Prostate gland (tissue), 2 donors: ENCODE measurements at places on chromosomes 6 and 20. TPM values are rescaled to one million over a fixed set of nuclear protein-coding genes. Genes with fewer than 3 reads are reported as not detected.

The SCRT2 gene
- total RNA-seq = not detected

The SLC22A3 gene
- 118 TPM for total RNA-seq

The WFDC5 gene
- total RNA-seq = 1.0 TPM

The AKAP12 gene
- 159 TPM for total RNA-seq

The BMP7 gene
- 16.8 TPM for total RNA-seq

The CRISP3 gene
- total RNA-seq = 0.28 TPM

DNA sequence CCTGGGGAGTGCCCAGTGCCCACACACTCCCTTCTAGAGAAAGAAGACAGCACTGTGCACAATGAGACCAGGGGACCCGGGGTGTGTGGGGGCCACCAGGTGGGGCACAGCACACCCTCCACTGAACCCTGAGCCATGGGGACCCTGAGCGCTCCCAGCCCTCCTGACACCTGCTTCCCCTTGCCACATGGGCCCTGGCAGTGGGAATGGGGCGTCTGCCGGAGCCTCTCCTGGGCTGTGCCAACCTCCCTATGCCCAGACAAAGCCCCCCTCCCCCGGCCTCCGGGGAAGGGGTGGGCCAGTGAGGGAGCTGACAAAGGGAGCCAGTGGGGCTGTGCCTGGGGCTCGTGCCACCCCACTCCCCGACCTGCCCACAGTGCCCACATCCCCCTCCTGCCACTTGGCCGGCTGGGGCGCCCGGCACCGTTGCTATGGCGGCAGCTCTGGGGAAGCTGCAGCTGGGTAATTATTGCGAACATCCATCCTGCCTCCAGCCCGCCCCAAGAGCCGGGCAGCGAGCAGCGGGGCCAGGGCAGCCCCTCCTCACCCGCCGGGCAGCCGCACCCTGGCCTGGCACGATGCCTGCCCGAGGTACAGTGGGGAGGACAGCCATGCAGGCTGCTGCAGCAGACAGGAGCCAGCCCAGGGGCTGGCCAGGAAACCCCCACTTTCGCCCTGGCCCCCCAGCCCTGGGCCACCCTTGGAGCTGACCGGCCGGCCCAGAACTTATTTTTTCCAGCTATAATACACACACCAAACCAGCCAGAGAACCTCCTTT, 41.9 kb upstream of the NOL4L start:
- H3K27me3 ChIP-seq = no peaks in the 10 kb centered on the region
- H3K36me3 ChIP-seq = no peaks in the 10 kb centered on the region
- H3K27ac ChIP-seq = no peak overlapping the region
- DNase-seq = no peak

- no peak overlapping the region for H3K4me3 ChIP-seq
- DNase-seq = no peak
- H3K36me3 ChIP-seq = no peaks in the 10 kb centered on the region
- H3K27ac ChIP-seq = no peak overlapping the region
- H3K27me3 ChIP-seq = no peaks in the 10 kb centered on the region
- H3K4me1 ChIP-seq = no peaks in the 10 kb centered on the region
These were observed 93.1 kb upstream of the HEY2 start for GRCh38 chr6:125656287-125656870.

- no peaks in the 10 kb centered on the region for H3K4me1 ChIP-seq
- DNase-seq = no peak
- H3K36me3 ChIP-seq = no peaks in the 10 kb centered on the region
These were observed 25.9 kb upstream of the ROS1 start for GRCh38 chr6:117451671-117452070.

- H3K36me3 ChIP-seq = no peaks in the 10 kb centered on the region
- no peaks in the 10 kb centered on the region for H3K27me3 ChIP-seq
- H3K4me1 ChIP-seq = no peaks in the 10 kb centered on the region
- H3K27ac ChIP-seq = peak overlapping the region; percentile 87
- H3K4me3 ChIP-seq = peak overlapping the region; percentile 73
These were observed 1.0 kb downstream of the MCM9 start for GRCh38 chr6:118933855-118934460.

- H3K27ac ChIP-seq = no peak overlapping the region
- no peaks in the 10 kb centered on the region for H3K27me3 ChIP-seq
- no peak for DNase-seq
- H3K36me3 ChIP-seq = no peaks in the 10 kb centered on the region
- no peak overlapping the region for H3K4me3 ChIP-seq
These were observed 189.4 kb upstream of the RREB1 start for GRCh38 chr6:6918216-6918983.

DNA sequence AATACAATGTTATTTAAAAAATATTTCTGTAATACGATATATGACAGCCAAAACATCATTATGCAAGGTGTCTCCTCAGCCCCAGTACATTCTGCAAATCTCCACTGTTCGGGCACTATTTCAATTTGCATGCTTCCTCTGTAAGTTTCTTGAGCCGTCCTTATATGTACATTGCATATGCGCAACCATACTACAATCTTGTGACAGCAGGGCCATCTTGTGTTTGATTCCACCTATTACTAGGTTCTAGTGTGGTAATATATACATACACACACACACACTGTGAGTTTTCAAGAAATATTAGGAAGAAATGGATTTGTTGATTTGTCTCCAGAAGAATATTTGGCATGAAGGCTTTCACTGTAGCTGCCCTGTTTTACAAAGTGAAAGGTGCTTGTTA, 9.8 kb downstream of the LYRM4 start:
- H3K4me1 ChIP-seq = no peaks in the 10 kb centered on the region
- H3K27me3 ChIP-seq = no peaks in the 10 kb centered on the region
- DNase-seq = no peak
- H3K4me3 ChIP-seq = no peak overlapping the region

DNA sequence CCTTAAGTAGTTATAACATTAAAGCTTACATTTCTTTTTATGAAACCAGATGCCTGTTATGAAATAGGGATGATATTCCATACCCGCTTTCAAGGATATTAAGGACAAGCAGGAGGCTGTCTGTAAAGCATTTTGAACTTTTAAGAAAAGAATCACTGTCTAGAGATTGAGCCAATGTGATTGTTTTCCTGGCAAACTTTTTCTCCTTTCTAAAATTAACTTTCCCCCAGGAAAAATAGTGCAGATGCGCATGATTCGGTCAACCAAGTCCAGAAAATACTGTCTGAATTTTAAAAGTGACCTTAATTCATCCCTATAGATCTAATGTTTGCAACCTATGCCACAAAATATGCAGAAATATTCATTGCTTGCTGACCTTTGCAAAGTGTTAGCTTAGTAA, 15.1 kb upstream of the DEK start:
- H3K4me3 ChIP-seq = no peak overlapping the region
- H3K4me1 ChIP-seq = no peaks in the 10 kb centered on the region
- no peak for DNase-seq
- H3K27me3 ChIP-seq = no peaks in the 10 kb centered on the region

DNA sequence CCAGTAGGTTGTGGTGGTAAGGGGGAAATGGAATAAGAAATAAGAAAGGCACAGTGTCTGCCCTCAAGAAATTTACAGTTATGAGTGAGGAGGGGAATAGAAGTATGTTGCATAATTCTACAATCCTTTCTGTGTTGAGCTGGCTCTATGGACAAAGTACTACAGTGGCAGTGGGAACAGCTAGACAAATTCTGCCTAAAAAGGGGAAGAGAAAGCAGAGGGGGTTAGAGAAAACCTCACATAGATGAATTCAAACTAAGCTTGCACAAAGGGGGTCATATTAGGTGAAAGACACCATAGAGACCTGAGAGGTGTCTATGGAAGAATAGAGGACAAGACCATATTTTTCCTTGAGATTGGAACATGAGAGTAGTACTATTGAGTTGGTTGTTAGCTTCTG, 146.9 kb upstream of the VGLL2 start:
- no peak for DNase-seq
- no peaks in the 10 kb centered on the region for H3K27me3 ChIP-seq
- H3K36me3 ChIP-seq = no peaks in the 10 kb centered on the region

GRCh38 chr6:38212579-38212978, 393.1 kb downstream of the ZFAND3 start:
- no peaks in the 10 kb centered on the region for H3K27me3 ChIP-seq
- no peaks in the 10 kb centered on the region for H3K4me1 ChIP-seq
- no peak for DNase-seq
- H3K36me3 ChIP-seq = no peaks in the 10 kb centered on the region
- no peak overlapping the region for H3K4me3 ChIP-seq

- H3K36me3 ChIP-seq = no peaks in the 10 kb centered on the region
- H3K27ac ChIP-seq = no peak within 1 kb of the TSS
- H3K27me3 ChIP-seq = peaks cover 16% of the 10 kb centered on the region
- peak within 1 kb of the TSS; percentile 8 for H3K4me3 ChIP-seq
- DNase-seq = no peak
- H3K4me1 ChIP-seq = no peaks in the 10 kb centered on the region
These were observed at the start of gene SYCP2L for GRCh38 chr6:10886691-10887502. Gene SYCP2L, plus strand, starts transcription at chr6:10887052. Its CDS starts 75 bp downstream, at chr6:10887127.

DNA sequence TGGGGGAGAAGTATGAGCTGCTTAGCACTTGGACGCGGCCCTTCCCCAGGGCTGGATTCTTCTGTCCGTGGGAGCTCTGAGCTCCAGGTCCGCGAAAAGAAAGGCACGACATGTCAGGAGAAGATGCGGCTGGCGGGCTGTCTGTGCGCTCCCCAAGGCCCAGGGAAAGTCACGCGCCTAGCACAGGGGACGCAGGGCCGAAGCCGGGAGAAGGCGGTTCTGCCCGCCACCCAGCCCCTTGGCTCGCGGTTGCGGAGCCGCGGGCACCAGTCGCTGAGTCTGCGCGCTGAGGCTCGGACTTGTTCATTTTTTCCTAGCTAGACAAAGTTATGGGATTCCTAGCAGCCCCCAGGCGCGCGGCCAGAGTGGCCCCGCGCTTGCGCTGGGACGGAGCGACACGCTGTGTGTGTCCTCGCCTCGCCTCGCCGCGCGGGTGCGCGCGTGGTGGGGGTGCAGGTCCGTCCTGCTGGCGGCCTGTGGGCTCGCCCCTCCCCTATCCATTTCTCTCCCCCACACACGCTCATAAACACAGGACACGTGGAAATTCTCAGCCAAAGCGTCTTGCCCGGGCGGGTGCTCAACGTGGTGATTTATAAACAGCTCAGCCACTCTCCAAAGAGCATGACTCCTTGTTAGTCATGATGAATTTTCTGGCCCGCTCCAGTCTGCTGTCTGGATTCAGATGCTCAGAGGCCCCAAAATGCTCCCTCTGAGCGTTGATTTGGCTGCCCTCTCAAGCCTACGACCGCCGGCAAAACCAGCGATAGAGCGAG, 1.9 kb upstream of the POU3F2 start:
- H3K4me3 ChIP-seq = no peak overlapping the region
- H3K4me1 ChIP-seq = peaks cover 9% of the 10 kb centered on the region
- no peak for DNase-seq
- H3K27ac ChIP-seq = no peak overlapping the region

DNA sequence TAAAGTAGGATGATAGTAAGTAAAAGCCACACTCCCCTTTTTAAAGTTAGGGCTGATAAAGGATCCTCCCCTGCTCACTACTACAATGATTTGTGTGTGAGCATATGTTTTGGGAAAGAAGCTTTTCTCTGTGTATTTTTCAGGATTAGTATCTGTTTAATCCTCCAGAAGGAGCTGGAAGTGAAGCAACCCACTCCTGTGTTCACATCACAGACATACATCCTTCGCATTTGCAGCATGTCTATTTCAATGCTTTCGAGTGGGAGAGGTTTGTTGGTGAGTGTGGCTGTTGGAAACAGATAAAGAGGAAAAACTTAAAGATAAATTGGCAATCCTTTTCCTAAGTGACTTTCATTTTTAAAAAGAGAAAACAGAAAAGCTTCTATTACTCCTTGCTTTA, 31.6 kb upstream of the RGS17 start:
- no peaks in the 10 kb centered on the region for H3K4me1 ChIP-seq
- no peaks in the 10 kb centered on the region for H3K36me3 ChIP-seq
- no peak overlapping the region for H3K4me3 ChIP-seq

- no peaks in the 10 kb centered on the region for H3K27me3 ChIP-seq
- H3K36me3 ChIP-seq = no peaks in the 10 kb centered on the region
- H3K27ac ChIP-seq = no peak overlapping the region
- no peak for DNase-seq
- H3K4me1 ChIP-seq = no peaks in the 10 kb centered on the region
- no peak overlapping the region for H3K4me3 ChIP-seq
These were observed 10.7 kb downstream of the PSMG4 start for GRCh38 chr6:3269281-3269975.

GRCh38 chr6:44662461-44663121, 275.1 kb downstream of the CDC5L start:
- peak overlapping the region; percentile 61 for H3K27ac ChIP-seq
- H3K36me3 ChIP-seq = no peaks in the 10 kb centered on the region

- no peak for DNase-seq
- H3K27me3 ChIP-seq = peaks cover 6% of the 10 kb centered on the region
- H3K4me1 ChIP-seq = no peaks in the 10 kb centered on the region
- no peaks in the 10 kb centered on the region for H3K36me3 ChIP-seq
These were observed 58.2 kb downstream of the LINC00237 start for GRCh38 chr20:21047981-21048380.

DNA sequence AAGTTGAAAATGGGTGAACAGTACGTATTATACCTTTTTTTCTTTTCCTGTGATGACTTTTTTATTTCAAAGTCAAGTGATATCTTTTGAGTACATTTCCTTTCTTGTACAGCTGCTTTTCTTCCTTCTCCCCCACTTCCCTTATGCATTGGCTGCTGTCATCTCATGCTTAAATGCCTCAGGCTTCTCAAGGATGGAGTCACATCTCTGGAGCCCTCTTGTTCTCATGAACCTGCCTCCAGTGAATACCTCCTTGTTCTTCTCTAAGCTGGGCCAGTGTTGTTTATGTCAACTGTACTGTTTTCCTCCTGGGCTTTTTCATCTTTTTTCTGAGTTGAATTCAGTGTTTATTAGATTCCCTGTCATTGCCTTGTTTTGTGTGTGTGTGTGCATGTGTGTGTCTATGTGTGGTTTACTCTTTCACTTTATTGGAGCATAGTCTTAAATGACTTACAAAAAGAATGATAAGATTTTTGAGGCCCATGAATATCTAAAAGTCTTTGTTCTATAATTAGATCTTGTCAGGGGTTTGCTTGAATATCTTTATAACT, 23.6 kb downstream of the STXBP5 start:
- no peaks in the 10 kb centered on the region for H3K4me1 ChIP-seq
- H3K27me3 ChIP-seq = no peaks in the 10 kb centered on the region
- DNase-seq = no peak
- H3K36me3 ChIP-seq = no peaks in the 10 kb centered on the region
- no peak overlapping the region for H3K27ac ChIP-seq
- H3K4me3 ChIP-seq = no peak overlapping the region

DNA sequence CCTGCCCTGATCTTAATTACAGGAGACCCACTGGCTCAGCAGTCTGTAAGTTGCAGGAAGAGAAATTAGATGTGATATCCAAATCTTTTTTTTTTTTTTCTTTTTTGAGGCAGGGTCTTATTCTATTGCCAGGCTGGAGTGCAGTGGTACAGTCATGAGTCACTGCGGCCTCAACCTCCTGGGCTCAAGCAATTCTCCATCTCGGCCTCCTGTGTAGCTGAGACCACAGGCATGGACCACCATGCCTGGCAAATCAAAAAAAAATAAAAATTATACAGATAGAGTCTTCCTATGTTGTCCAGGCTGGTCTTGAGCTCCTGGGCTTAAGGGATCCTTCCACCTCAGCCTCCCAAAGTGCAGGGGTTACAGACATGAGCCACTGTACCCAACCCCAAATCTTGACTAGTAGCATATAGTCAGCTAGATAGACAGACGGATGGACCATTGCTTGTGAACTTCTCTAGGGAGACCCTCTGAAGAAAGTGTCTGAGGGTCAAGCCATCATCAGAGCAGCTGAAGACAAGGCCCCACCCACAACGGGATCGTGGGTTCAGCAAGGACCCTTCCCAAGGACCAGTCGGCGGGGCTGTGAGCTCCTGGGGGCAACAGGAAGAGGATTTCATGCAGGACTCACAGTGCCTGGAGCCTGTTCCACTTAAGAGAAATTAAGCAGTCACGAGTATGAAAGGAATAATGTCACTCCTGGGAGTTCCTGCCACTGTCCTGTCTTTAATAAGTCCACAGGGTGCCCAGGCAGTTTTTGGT, 222.7 kb downstream of the ANKRD60 start:
- no peaks in the 10 kb centered on the region for H3K4me1 ChIP-seq
- no peak for DNase-seq
- H3K27ac ChIP-seq = no peak overlapping the region
- H3K36me3 ChIP-seq = no peaks in the 10 kb centered on the region
- H3K4me3 ChIP-seq = no peak overlapping the region
- H3K27me3 ChIP-seq = no peaks in the 10 kb centered on the region
